ENCODE measurements at places on chromosomes 6 and 20. TPM values are rescaled to one million over a fixed set of nuclear protein-coding genes. Genes with fewer than 3 reads are reported as not detected.

The MEP1A gene
- not detected for polyA plus RNA-seq

GRCh38 chr6:158711264-158711663 is 61.4 kb downstream of the SYTL3 start:
- no peak for DNase-seq

DNA sequence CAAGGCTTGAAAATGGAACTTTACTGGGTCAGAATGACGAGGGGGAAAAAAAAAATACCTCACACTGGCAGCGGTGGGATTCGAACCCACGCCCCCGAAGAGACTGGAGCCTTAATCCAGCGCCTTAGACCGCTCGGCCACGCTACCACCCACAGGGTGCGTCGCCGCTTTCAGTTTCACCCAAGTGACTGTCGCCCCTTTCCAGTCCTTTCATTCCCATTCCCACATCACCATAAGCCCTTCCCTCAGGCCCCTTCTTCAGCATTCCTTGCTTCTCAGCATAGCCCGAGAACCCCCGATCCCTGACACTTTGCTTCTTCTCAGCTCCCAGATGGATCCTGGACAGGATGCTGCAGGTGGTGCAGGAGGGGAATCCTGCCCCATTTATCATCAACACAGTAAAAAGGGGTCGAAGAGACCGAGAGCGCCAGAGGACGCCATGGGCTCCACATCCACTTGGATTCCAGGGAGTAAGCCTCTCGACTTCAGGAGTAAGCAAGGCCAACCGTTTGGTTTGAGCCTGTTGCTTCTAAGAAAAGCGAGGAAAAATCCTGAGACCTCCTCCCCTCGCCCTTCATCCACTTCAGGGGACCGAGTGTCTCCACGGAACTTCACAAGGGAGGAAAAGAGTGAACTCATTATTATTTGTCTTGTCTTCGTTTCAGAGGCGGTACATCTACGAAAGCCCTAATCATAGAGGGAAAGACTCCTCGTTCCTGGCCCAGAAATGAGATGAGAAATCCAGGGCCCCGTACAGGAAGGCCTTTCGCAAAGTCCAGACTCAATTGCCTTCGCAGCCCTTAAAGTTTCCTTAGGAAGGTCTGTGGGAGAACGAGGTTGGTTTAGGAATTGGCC is 20.0 kb upstream of the TRIM27 start:
- DNase-seq = no peak

DNA sequence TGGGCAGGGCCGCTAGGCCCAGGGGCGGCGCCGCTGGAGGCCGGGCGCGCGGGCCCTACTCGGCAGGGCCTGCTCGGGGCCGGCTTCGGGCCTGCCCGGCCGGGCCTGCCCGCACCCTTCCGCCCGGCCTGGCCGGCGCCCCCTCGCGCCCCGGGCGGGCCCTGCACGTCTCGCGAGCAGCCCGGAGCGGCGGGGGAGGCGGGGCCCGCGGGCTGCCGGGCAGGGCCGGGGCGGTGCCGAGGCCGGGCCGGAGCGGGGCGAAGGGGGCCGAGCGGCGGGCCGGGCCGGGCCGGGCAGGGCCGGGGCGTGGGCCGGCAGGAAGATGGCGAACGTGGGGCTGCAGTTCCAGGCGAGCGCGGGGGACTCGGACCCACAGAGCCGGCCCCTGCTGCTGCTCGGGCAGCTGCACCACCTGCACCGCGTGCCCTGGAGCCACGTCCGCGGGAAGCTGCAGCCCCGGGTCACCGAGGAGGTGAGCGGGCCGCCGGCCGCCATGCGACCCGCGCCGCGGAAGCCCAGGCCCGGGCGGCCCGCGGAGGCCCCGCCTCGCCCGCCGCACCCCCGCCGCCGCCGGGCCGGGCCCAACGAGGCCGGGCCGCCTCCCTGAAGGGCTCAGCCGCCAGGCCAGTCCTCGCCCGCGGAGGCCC is at the start of gene NPEPL1:
Gene NPEPL1, plus strand, starts transcription at position 222 of the 647 bp plus-strand sequence. Its CDS starts 101 bp downstream, at position 323.
- DNase-seq = no peak

DNA sequence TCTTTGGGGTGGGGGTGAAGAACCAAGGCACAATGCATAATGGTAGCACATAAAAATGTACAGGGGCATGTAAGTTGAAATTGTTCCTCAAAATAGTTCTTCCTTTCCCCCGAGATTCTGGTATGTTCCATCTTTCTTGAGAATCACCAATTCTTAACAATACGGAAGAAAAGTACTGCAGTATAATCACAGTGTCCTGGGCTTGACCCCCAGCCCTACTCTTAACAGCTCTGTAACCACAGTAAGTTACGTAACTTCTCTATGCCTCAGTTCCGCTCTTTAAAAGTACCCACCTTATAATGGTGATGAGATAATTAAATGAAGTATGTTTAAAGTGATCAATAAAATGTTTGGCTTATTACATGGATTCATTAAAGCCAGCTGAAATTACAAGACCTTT is 104.5 kb downstream of the SMLR1 start:
- DNase-seq = no peak

- DNase-seq = no peak
Observed at GRCh38 chr6:154648188-154648887, 84.9 kb upstream of the SCAF8 start.

DNA sequence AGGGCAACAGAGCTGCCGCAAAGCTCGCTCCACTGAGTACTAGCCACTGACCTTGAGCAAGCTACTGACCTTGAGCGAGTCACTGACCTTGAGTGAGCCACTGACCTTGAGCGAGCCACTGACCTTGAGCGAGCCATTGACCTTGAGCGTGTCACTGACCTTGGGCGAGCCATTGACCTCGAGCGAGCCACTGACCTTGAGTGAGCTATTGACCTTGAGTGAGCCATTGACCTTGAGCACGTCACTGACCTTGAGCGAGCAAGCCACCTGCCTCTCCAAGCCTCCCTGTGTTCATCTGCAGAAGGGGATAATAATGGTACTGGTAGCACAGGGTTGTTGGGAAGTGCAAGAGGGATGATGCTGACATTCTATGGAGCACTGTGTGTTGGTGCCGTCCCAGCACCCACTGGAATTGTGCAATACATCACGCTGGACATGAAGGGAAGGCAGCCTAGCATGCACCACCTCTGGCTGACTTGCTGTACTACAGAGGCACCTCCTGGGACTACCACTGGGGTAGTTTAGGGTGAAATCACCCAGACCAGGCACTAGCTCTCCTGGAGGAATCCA is 60.2 kb downstream of the CTCFL start:
- no peak for DNase-seq
